ENCODE measurements at places on chromosomes 13 and 19. TPM values are rescaled to one million over a fixed set of nuclear protein-coding genes. Genes with fewer than 3 reads are reported as not detected.

The RDH13 gene
- 24.2 TPM for total RNA-seq

The KCTD12 gene
- 197 TPM for total RNA-seq

The FAM187B gene
- total RNA-seq, result not detected

The PRKCG gene
- 0.16 TPM for total RNA-seq

The APOC1 gene
- total RNA-seq, result 7.1 TPM

The UBE2M gene
- 40.4 TPM for total RNA-seq

The SPART gene
- total RNA-seq, result 128 TPM

The ATP8A2 gene
- total RNA-seq, result 17.1 TPM

The GPC6 gene
- 49.0 TPM for total RNA-seq

The SMIM24 gene
- 3.9 TPM for total RNA-seq

The KLK7 gene
- total RNA-seq, result not detected

The LRP3 gene
- total RNA-seq, result 40.1 TPM

The PABPC3 gene
- total RNA-seq, result 0.16 TPM

The KLK4 gene
- total RNA-seq, result not detected

The BIVM gene
- 45.9 TPM for total RNA-seq

The ZIC5 gene
- 10.4 TPM for total RNA-seq

The TMC4 gene
- total RNA-seq, result 6.8 TPM

The USHBP1 gene
- total RNA-seq, result 5.5 TPM

The LPAR6 gene
- total RNA-seq, result 39.4 TPM

The SIGLEC11 gene
- total RNA-seq, result 1.3 TPM

The DGKH gene
- total RNA-seq, result 19.7 TPM

The COL4A2 gene
- total RNA-seq, result 391 TPM

The PROZ gene
- not detected for total RNA-seq

The CYP2A6 gene
- not detected for total RNA-seq

The EBI3 gene
- 0.77 TPM for total RNA-seq

The PTH2 gene
- not detected for total RNA-seq

The TNFSF13B gene
- 1.4 TPM for total RNA-seq

The ZIC2 gene
- 29.2 TPM for total RNA-seq

The ZNF229 gene
- total RNA-seq, result 17.2 TPM

The ZNF146 gene
- 163 TPM for total RNA-seq

The FGF21 gene
- total RNA-seq, result not detected

The TLE6 gene
- total RNA-seq, result 5.2 TPM

The ZNF20 gene
- total RNA-seq, result 15.7 TPM

The SEMA6B gene
- total RNA-seq, result 13.1 TPM

The NKG7 gene
- total RNA-seq, result 1.1 TPM

The NTF4 gene
- total RNA-seq, result 0.93 TPM

The RNF113B gene
- total RNA-seq, result not detected

The FFAR1 gene
- not detected for total RNA-seq

The ZNF558 gene
- total RNA-seq, result 54.4 TPM
